ENCODE measurements at places on chromosomes 2 and 18. TPM values are rescaled to one million over a fixed set of nuclear protein-coding genes. Genes with fewer than 3 reads are reported as not detected.
A peak's percentile ranks its signal among the peaks of the same experiment; 100 is the strongest.

- no peak for DNase-seq
These were observed 667.6 kb upstream of the ACVR2A start for GRCh38 chr2:147177071-147177857.

DNA sequence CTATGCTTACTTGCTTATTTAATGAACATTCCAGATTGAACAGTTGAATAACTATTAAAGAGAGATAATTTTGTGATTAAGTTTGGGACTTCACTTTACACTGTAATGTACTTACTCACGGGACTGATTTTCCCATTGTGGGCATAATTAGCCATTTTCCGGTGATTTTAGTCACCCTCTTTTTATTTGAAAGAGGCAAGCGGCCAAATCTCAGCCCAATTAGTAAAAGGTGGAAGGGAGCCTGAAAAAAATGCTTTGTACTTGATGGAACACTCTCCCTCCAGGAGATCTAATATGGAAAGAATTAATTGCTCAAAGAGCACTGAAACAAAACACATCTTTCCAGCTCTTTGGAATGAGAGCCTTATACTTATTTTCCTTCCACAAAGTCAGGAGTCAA is 50.2 kb downstream of the CALCRL start:
- DNase-seq = no peak

DNA sequence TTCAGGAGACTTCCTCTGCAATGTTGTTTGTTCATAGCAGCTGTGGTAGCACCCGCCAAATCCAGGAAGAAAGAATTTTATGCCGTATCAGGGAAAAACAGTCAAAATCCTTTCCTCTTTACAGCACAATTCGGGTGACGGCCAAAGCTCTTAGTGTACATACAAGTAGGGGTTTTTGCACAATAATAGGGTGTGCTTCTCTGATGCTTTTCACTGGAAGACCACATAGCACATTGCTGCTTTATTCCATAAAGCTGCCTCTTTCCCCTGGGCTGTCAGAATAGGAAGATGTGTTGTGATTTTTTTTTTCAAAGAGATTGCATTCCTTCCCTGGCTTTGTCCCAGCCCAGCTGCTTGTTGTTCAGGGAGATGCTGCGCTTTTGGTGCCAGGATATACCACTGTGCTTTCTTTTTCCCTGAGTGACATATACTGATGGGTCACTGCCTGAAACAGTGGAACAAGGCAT is 27.2 kb upstream of the LANCL1 start:
- no peak for DNase-seq

DNA sequence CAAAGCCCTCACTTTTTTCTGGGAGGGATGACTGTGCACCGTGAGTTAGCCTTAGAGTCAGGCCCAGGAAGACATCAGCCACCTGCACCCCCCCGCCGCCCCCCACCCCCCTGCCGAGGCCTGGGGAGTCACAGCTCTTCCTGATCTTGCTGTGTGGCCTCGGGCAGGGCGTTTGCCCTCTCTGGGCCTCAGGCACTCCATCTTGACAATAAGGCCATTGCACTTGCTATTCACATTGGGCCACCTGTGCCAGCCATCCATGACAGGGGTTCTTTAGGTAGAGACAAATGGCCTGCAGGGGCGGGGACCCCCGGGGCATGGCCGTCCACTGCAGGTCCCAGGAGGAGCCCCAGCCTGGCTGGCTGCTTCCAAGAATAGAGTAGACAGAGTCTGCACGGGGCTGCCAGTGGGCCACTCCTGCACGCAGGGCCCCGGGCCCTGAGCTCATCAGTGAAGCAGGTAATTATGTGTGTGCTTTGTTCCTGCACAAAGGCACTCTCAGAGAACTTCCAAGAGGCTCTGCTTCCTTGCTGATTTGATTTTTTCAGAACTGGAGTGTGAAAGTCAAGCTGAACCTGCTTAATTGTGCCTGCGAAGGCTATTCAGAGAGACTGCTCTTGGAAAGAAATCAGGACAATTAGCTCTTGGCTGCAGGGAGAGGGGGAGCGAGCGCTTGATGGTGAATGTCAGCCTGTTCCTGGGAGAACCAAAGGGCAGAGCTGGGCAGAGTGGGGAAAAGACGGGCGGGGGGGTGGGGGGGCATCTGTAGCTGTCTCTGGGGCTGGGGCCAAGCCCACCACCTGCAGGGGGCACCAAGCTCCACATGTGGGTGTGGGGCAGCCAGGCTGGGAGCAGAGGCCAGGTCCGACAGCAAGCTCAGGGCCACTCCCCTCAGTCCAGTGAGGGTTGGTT is 40.3 kb downstream of the RRM2 start:
- no peak for DNase-seq

DNA sequence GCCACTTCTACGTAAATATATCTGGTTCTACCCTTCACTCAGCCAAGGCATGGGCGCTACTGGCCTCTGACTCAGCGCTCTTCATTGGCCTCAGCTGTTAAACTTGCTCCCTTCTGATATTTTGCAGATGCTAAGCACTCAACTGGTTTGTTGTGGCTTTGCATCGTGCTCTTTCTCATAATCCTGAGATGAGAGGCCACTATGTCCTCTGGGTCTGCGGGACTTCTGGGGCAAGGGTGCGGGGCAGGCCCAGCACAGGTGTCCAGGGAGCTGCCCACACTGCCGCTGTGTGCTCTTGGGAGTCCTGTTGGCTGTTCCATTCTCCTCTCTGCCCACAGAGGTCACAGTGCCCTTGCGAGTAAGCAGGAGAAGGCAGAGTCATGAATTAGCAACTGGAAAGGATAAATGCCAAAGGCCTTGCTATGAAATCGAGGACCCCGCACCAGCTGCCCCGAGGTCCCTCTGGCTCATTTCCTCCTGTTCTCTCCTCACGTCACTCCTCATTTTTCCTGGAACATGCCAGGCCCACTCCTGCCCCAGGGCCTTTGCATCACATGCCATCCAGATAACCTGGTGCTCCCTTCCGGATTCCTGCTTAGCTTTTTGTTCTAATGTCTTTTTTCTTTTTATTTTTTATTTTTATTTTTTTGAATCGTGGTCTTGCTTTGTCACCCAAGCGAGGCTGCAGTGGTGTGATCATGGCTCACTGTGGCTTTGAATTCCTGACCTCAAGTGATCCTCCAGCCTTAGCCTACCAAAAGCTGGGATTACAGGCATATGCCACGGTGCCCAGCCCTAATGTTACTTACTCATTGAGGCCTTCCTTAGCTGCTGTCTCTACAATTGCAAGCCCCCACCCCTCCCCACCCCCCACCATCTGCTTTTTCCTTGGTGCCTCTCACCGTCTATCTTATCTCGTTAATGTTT is 34.9 kb upstream of the MAT2A start:
- no peak for DNase-seq

DNA sequence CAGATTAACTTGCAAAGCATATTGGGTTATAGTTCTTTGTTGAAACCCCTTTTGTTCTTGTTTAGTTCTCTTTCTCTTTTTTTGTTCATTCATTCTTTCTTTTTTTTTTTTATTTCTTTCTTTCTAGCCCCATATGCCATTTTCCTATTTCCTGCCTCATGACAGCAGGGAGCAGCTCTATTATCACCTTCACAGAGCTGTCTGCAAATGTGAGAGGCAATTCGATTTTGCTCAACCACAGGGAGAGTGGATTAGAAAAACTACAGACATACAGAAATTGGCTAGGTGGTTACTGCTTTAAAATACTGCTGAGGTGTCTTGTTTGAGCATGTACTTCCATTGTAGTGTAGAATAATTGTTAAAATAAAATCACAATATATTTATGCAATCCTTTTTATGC is 44.2 kb upstream of the TBR1 start:
- DNase-seq = no peak

GRCh38 chr2:30026091-30027055 is 105.0 kb upstream of the ALK start:
- DNase-seq = peak; percentile 45

DNA sequence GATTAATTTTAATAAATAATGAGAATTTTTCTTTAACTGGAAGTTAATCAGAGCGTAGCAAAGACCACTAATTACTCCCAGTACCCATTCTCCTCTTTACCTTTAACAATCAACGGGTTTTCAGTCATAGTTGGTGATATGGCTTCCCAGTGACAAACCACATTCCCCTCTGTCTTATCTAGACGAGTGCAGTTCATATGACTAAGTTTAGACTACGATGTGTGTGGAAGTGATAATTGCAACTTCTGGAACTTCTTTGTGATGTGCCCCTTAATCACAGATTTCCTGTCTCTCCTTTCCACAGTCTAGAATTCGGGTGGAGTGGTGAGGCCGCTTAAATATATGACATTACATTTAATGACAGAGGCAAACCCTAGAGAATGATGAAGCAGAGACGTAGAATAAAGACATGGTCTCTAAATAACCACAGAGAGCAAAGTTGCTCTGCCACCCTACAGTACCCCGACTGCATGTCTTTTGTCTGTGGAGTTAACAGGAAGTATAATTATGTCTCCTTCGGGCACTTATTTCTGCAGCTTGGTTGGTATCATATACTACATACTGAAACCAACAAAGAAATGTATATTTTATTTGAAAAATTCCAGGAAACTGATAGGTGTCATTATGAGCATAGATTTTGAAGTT is 693.3 kb upstream of the CDH7 start:
- no peak for DNase-seq

- no peak for DNase-seq
These were observed 136.9 kb downstream of the PTGR3 start for GRCh38 chr18:75071866-75072671.

DNA sequence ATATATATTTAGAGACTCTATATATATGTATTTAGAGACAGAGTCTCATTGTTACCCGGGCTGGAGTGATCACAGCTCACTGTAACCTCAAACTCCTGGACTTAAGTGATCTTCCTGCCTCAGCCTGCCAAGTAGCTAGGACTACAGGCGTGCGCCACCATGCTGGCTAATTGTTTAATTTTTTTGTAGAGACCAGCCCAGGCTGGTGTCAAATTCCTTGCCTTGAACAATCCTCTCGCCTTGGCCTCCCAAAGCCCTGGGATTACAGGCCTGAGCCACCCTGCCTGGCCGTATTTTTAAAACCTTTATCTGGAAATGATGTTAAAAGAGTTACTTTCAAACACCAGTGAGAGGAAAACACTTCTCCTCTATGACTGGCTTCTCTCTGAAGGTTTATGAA is 30.9 kb upstream of the PGAP1 start:
- DNase-seq = no peak

DNA sequence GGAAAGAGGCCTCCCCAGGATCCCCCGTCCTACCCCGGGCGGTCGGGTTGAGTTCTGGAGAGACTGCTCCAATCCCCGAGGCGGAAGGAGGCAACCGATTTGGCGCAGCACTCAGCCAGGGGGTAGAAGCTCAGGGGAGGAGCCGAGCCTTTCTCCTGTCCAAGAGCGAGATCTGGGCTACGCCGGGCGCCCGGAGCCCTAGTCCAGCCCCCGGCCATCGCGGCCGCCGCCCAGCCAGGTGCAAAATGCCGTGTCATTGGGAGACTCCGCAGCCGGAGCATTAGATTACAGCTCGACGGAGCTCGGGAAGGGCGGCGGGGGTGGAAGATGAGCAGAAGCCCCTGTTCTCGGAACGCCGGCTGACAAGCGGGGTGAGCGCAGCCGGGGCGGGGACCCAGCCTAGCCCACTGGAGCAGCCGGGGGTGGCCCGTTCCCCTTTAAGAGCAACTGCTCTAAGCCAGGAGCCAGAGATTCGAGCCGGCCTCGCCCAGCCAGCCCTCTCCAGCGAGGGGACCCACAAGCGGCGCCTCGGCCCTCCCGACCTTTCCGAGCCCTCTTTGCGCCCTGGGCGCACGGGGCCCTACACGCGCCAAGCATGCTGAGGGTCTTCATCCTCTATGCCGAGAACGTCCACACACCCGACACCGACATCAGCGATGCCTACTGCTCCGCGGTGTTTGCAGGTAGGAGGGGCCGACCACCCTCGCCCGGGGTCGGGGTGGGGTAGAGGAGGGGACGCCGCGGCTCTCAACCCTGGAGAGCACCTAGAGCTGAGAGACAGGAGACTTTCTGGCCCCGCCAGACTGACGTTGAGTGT is at the start of gene DYSF:
TSS of gene DYSF (plus strand) at position 158 of the 817 bp plus-strand sequence.
- DNase-seq = peak; percentile 72

DNA sequence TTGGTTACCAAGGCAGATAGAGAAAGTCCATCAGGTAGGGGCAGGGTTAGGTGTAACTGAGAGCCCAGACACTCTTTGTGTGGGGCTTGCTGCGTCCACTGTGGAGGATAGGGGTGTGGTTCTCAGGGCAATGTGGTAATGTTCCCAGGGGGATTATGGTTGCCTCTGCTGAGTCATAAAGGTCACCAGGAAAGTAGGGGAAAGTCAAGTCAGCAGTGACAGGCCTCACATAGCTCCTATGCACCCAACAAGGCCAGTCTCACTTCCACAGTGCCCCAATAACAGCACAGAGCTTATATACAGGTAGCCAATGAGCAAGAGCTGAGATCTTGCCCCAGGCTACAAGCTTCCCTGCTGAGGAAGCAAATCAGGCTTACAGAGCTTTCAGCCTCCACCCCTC is 1438.0 kb upstream of the ZEB2 start:
- DNase-seq = no peak

- DNase-seq = no peak
These were observed 528.1 kb upstream of the DCC start for GRCh38 chr18:51811883-51812282.

GRCh38 chr2:159086342-159086741 is 117.9 kb downstream of the TANC1 start:
- DNase-seq = peak; percentile 53

- DNase-seq = peak; percentile 74
These were observed 49.7 kb upstream of the ODC1 start for GRCh38 chr2:10497797-10498251.

- DNase-seq = no peak
These were observed 71.8 kb upstream of the SEC11C start for GRCh38 chr18:59067873-59068272.

- DNase-seq = no peak
These were observed 31.2 kb downstream of the TFCP2L1 start for GRCh38 chr2:121253674-121254240.

DNA sequence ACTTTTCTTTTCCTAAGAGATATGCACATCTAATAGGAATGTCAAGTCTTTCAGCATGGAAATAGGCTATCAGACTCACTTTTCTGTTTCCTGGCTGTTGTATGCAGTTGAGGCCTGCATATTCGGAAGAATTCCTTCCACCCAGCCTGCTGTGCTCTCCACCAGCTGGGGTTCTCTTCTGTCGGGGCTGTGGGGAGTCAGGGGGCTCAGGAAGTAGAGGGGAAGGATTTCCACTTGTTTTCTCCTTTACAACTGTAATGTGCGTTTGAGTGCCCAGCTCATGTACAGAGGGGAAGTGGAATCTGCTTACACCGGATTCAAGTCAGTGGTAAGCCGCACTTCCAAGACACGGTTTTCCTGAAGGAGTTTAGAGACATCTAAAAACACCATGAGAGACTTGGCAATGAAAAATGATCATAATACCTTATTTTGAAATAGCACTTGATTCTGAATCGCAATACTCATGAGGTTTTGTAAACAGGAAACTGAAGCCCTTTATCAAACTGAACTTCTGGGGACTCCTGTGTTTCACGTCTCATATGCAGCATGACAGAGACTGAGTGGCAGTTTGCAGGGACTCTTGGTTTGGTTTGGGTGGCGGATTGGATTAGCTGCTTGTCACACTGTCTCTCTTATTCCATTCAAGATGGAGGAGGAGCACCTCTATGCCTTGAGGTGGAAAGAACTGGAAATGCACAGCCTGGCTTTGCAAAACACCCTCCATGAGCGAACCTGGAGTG is 90.4 kb downstream of the MTCL1 start:
- no peak for DNase-seq

Gene ELOA2
- total RNA-seq = not detected

Gene DSG4
- not detected for total RNA-seq

Gene AKAIN1
- not detected for total RNA-seq

Gene SANBR
- total RNA-seq = 4.7 TPM

Gene POTEI
- total RNA-seq = not detected

Gene RNPEPL1
- total RNA-seq = 47.3 TPM

Gene VIL1
- total RNA-seq = not detected

Gene HAAO
- 3.4 TPM for total RNA-seq
